ENCODE measurements at places on chromosomes 3 and 15.

- no peak for DNase-seq
Observed at GRCh38 chr3:32387512-32387911, 4.1 kb upstream of the CMTM7 start.

- DNase-seq: no peak
Observed at GRCh38 chr3:55169608-55170072, 241.8 kb upstream of the LRTM1 start.

DNA sequence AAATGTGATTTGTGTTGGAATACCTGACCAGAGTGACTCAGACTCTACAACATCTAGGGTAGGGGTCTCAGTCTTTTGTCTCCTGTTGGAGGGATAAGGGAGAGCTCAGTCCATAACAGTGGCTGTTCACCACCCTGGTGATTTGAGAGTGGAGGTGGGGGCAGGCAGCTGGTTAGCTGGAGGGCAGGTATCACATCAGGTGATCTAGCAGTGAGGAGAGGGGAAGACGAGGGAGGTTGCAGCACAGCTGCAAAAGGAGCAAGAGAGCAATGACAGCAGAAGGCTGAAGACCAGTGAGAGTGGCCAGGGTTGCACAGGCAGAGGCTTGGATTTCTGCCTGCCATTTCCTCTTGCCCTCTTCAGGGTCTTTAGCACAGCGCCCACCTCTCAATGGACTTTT lies 38.4 kb downstream of the PLCL2 start:
- no peak for DNase-seq

GRCh38 chr15:85047271-85047948 lies 65.8 kb downstream of the PDE8A start:
- DNase-seq: peak; percentile 64

DNA sequence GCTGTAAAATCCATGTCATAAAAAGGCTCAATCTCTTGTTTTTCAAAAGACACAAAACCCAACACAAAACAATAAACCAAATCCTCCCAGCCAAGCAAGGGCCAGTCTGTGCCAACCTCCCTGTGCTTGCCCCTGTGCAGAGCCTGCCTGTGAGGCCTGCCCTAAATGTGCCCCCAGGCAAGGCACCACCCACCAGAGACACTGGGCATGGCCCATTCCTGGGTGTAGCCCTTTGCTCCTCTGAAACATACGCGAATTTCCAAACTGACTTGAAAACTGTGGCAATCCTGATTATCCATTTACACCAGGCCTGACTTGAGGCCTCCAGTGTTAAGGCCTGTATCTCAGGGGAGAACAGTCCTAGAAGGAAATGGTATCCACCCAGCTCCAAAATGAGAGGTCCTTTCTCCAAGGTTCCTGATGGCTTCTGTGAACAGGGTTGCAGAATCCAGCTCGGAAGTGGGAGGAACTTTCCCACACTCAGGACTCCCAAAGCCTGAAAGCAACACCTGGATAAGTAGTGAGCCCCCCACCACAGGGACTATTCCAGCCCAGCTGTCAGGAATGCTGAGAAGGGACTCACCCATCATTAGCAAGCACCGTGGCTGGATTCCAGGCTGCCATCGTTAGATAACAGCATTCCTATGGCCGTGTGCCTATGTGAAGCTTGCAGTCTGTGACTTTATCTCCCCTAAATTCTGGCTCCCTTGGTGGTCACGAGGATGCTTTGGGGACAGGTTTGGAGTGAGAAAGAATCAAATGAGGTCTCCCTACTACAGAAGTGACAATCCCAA lies 61.8 kb downstream of the CACNA2D2 start:
- no peak for DNase-seq
